Endothelial cell of umbilical vein (primary cell): ENCODE measurements at places on chromosomes 5 and 9. TPM values are rescaled to one million over a fixed set of nuclear protein-coding genes. Genes with fewer than 3 reads are reported as not detected.

GRCh38 chr5:146641941-146642340 is 126.0 kb upstream of the GPR151 start:
- no peak for DNase-seq

Gene MYO10
- polyA plus RNA-seq, result 20.1 and 36.0 TPM in 2 replicates

DNA sequence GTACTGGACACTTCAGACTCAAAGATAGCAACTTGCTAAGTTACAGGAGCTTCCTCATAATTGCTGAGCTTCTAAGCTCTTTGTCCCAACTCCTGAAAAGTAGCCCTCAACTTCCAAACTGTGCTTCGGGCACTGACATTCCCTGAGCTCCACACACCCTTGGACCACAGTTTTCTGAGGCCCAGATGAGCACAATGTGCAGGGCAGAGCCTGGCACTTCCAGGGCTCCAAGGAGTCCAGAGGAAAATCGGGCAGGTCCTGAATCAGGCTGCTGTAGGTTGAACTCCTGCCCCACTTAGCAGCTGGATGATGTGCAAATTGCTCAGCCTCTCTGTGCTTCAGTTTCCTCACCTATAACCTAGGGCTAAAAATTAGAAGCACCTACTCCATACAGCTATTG is 54.6 kb upstream of the KCNIP1 start:
- DNase-seq, result no peak

DNA sequence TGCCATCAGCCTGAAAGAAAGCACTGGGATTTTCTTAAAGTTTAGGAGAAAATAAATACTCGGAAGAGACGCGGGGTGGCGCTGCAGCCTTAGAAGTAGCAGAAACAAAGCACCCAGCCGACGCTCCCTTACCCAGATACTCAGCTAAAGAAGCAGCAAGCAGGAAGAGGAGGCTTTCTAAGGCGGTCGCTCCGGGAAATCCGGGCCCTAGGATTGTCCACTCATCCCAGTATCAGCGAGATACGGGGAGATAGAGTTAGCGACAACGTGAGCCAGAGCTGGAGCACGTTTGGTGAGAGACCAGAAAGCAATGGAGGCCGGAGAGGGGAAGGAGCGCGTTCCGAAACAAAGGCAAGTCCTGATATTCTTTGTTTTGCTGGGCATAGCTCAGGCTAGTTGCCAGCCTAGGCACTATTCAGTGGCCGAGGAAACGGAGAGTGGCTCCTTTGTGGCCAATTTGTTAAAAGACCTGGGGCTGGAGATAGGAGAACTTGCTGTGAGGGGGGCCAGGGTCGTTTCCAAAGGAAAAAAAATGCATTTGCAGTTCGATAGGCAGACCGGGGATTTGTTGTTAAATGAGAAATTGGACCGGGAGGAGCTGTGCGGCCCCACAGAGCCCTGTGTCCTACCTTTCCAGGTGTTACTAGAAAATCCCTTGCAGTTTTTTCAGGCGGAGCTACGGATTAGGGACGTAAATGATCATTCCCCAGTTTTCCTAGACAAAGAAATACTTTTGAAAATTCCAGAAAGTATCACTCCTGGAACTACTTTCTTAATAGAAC is at the start of gene PCDHB2:
PCDHB2 (plus strand) TSS at position 135 of the 782 bp plus-strand sequence; CDS start at position 311, 176 bp downstream.
- peak; percentile 21 for DNase-seq

Gene BRD9
- polyA plus RNA-seq, result 14.7 and 17.6 TPM in 2 replicates

- DNase-seq, result no peak
Observed at GRCh38 chr5:10511741-10512640, 51.9 kb upstream of the ANKRD33B start.

DNA sequence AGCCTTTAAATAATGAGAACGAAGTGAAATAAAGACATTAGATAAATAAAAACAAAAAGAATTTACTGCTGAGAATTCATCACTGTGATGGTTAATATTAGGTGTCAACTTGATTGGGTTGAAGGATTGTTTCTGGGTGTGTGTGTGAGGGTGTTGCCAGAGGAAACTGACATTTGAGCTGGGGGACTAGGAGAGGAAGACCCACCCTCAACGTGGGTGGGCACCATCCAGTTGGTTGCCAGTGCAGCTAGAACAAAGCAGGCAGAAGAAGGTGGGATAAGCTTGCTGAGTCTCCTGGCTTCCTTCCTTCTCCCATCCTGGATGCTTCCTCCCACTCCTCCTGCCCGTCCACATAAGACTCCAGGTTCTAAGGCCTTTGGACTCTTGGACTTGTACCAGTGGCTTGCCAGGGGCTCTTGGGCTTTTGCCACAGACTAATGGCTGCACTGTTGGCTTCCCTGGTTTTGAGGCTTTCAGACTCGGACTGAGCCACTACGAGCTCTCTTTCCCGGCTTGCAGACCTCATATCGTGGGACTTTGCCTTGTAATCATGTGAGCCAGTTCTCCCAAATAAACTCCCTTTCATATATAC is 43.7 kb upstream of the ABL1 start:
- DNase-seq, result no peak

DNA sequence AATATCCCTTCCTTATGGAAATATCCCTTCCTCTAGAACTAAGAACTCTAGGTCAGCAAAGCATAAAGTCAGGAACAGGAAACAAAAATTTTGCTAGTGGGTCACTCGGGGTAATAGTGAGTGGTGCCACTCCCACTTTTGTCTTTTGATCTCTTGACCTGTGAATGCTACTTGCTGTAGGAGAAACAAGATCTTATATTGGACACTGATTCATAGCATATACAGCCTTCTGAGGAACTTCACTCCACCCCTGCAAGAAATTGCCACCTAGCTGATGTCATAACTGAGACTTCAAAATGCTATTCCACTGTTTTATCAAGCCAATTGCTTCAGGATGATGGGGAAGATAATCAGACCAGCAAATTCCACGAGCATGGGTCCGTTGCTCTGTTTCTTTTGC is 53.3 kb upstream of the PRSS3 start:
- DNase-seq, result no peak

Gene LRRC19
- not detected in 2 replicates for polyA plus RNA-seq

GRCh38 chr5:1010641-1011046 is 2.0 kb downstream of the NKD2 start:
- DNase-seq, result no peak

GRCh38 chr9:72280913-72281500 is 84.0 kb downstream of the ZFAND5 start:
- peak; percentile 69 for DNase-seq

DNA sequence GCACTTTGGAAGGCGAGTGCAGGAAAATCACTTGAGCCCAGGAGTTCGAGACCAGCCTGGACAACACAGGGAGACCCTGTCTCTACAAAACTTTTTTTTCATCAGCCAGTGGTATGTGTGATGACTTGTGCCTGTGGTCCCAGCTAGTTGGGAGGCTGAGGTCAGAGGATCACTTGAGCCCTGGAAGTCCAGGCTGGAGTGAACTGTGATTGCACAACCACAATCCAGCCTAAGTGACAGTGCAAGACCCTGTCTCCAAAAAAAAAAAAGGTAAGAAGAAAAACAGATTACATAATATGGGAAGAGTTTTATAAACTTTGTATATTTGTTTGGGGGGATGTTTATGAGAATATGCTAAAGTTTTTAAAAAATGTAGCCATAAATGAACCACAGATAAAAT is 76.5 kb upstream of the CER1 start:
- no peak for DNase-seq

- DNase-seq, result no peak
Observed at GRCh38 chr9:132982458-132982857, 4.0 kb downstream of the GFI1B start.

- no peak for DNase-seq
Observed at GRCh38 chr9:106958955-106959657, 96.1 kb downstream of the ZNF462 start.

Gene PLPP1
- polyA plus RNA-seq, result 22.1 and 25.9 TPM in 2 replicates

DNA sequence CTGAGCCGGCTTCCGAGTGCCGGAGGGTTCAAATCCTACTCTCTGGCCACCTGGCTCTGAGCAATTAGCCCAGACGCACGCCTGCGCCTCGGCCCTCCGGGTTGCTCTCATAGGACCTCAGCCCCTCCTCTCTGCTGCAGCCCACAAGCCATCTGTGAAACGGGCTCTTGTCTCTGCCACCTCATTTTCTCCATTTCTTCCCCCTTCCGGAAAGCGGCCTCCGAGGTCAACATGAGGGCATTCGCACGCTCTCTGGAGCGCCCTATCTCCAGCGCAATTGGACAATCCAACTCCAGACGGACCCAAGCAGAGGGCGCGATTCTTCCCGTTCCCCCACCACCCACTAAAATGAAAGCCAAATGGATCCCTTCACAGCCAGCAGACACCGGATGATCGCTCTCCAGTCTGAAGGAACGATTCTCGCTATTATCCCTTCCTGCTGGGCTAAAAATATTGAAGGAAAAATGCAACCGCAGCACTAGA is 41.5 kb downstream of the VAV2 start:
- no peak for DNase-seq

DNA sequence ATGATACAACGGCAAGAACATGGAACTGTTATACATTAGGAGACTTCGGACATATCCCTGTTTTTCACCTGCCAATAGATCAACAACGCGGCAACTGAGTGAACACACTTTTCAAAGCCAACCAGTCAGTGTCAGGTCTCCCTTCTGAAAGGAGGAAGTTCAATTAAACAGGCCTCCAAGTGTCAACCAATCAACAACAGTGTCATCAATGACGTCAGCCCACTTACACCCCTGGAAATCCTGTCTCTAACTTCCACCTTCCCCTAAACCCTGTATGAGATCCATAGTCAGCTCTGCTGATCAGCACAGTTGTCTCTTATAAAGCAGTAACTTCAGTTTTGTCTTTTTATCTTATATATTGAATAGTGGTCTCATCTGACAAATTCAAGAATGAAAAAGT is 36.6 kb downstream of the DMRT3 start:
- no peak for DNase-seq

Gene NUTM2G
- polyA plus RNA-seq, result not detected in 2 replicates

GRCh38 chr9:16275795-16276624 is 594.5 kb downstream of the BNC2 start:
- DNase-seq, result no peak

Gene SAXO1
- polyA plus RNA-seq, result not detected in 2 replicates

- no peak for DNase-seq
Observed at GRCh38 chr9:74770508-74771261, 117.0 kb downstream of the TRPM6 start.

GRCh38 chr9:12091865-12092527 is 601.2 kb upstream of the TYRP1 start:
- DNase-seq, result no peak

- peak; percentile 20 for DNase-seq
Observed at GRCh38 chr5:137395011-137395755, 103.9 kb downstream of the SPOCK1 start.

GRCh38 chr5:35963381-35963843 is 25.0 kb upstream of the CAPSL start:
- DNase-seq, result no peak

DNA sequence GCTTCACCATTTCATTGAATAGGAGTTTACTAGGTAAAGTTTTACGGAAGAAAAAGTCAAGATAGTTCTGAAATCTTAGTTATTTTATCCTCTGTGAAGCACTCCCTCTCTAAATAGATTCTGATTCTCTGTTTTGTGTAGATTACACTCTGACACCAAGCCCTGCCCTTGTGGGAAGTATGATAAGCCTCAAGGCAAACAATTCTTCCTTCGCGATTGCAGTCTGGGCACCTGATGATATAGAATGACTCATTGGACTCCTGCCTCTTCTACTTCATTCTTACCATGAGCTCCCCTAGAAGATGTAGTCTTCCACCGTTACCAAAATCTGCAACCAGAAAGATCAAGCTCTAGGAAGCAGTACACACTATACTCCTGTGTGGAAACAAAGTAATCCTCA is 626.9 kb upstream of the PTGER4 start:
- peak; percentile 90 for DNase-seq

DNA sequence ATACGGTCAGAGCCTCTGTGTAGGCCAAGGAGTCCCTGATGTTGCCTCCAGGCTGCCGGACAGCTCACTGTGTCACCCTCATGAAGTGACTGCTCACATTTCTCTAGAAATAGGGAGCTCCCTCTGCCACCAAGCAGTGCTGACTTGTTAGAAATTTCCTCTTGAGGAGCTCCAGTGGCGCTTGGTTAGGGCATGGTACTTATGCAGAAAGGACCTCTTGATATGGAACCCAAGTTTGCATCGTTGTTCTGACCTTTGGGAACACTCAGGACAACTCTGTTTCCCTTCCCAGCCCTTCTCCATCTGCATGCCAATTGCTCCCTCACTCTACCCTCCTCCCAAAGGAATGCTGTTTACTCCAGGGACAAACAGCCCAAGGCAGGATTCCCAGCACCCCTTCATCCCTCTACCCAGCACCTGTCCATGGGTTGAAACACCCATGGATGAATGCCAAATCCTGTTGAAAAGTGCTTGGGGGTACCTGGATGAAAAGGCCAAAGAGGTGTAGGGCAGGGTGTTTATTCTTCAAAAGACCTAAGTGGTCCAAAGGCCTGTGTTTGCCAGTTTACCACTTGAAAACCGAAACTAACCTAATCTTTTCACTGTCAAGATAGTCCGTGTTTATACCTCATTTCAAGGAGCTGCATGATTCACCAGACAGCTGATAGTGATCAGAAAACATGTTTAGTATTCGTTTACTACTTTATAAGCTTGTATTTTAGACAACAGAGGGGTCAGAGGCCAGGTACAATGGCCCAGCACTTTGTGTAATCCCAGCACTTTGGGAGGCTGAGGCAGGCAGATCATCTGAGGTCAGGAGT is 51.1 kb downstream of the KLF4 start:
- DNase-seq, result no peak

- no peak for DNase-seq
Observed at GRCh38 chr9:33404788-33405362, 2.5 kb upstream of the AQP7 start.

DNA sequence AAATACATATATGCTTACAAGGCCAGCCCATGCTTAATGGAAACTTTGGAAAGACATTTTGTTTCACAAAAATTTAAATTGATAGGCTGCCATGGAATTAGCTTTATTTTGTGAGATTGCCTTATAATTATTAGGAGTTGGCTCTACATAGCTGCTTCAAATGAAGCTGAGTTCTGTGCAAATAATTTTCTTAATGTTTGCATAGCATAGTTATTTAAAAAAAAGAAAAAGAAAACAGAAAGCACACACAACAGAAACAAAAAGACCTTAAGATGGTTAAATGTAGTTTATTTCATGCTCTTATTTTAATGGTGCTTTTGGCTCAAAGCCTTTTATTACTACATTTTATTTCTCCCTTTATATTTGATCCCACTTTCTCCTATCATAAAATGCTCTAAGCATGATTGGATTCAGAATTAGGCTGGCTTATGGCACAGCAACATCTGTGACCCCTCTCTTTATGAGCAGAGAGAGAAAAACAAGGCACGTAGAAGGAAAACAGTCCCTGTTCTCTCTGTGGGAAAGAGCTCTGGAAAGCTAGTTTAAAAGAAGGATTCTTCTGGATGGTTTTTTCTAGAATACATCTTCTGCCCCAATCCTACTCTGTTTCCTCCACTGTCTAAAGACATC is 530.5 kb downstream of the NTRK2 start:
- peak; percentile 21 for DNase-seq

Gene IL31RA
- 0.06 and 0.14 TPM in 2 replicates for polyA plus RNA-seq

- DNase-seq, result no peak
Observed at GRCh38 chr9:94178927-94179326, 80.2 kb upstream of the ZNF169 start.

- DNase-seq, result no peak
Observed at GRCh38 chr5:74516211-74516636, 124.3 kb downstream of the ENC1 start.

GRCh38 chr5:137372773-137373160 is 126.4 kb downstream of the SPOCK1 start:
- DNase-seq, result no peak

Gene PCDHGA7
- polyA plus RNA-seq, result 0.68 and 0.84 TPM in 2 replicates

Gene TGFBI
- polyA plus RNA-seq, result 18.0 and 18.9 TPM in 2 replicates

GRCh38 chr9:108554831-108555230 is 301.0 kb downstream of the ACTL7B start:
- DNase-seq, result no peak

Gene PROB1
- polyA plus RNA-seq, result 0.40 and 0.47 TPM in 2 replicates
